NCI-H1417 (cell line): ENCODE measurements at places on chromosomes 12 and 14.
A peak's percentile ranks its signal among the peaks of the same experiment; 100 is the strongest.

DNA sequence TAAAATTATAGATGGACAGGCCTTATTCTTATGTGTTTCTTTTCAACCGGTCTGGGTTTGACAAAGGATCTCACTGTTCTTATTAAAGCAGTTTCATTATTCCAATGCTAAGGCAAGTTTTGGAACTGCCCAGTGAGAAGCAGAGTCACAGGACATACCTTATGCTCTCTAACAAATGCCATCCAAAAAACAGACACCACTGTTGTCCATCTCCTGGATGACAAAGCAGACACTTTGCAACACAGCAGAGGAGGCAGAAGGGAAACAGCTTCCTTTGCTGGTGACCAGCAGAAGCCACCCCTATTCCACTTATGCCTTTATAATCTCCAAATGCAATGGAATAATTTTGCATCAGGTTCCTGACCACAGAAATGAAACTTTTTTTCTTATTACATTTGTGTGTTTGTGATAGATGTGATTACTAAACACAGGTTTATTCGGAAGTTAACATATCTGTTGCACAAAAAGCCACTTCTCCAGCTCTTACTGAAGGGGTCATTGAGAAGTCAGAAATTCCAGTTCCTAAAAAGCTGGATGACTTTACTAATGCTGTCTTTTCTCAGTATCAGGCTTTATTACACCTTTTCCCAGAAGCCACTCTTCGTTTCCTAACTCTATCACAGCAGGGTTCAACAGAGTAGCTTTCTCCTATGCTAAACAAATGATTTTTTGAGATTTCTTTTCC, 115.6 kb downstream of the BTG1 start:
- no peak for DNase-seq

- no peak for DNase-seq
Observed at GRCh38 chr12:74985986-74986319, 223.7 kb downstream of the KCNC2 start.

- no peak for DNase-seq
Observed at GRCh38 chr14:54782751-54783659, 119.6 kb downstream of the GCH1 start.

DNA sequence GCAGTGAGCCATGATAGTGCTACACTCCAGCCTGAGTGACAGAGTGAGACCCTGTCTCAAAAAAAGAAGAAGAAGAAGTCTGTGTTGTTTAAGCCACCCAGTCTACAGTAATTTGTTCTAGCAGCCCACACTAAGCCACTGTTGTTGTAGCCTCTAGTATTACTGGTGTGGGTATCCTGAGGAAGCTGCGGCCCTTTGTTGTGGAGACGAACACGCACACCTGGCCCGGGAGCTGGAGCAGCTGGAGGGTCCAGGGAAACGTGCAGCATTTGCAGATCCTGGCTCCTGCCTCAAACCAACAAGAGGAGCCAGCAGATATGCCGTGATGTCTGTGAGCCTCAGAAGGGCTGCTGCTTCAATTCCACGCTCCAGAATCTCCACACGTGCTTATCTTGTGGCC, 65.3 kb downstream of the MAP1LC3B2 start:
- no peak for DNase-seq

- no peak for DNase-seq
Observed at GRCh38 chr12:101074940-101075680, 134.9 kb downstream of the SLC5A8 start.

GRCh38 chr12:123645878-123646277, 12.2 kb downstream of the GTF2H3 start:
- DNase-seq: no peak

- no peak for DNase-seq
Observed at GRCh38 chr14:60094306-60094897, 2.7 kb downstream of the PCNX4 start.

DNA sequence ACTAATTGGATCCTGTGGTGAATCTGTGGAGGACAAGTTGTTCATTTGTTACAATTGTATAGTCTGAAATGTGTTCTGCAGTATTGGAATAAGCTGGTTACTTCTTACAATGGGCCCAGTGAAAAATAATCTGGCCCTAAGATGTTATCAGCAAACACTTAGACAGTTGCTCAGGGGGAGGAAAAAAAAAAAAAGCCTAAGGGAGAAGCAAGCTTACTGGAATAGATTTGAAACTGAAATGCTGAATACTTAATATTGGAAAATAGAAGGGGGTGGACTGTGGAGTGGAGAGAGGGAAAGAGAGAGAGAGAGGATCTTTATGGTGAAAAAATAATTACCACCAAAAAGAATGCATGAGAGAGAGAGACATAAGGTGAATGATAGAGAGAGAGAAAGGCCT, 4.0 kb downstream of the FOXG1 start:
- DNase-seq: no peak

GRCh38 chr12:91040096-91040755, 17.6 kb downstream of the KERA start:
- DNase-seq: peak; percentile 48

DNA sequence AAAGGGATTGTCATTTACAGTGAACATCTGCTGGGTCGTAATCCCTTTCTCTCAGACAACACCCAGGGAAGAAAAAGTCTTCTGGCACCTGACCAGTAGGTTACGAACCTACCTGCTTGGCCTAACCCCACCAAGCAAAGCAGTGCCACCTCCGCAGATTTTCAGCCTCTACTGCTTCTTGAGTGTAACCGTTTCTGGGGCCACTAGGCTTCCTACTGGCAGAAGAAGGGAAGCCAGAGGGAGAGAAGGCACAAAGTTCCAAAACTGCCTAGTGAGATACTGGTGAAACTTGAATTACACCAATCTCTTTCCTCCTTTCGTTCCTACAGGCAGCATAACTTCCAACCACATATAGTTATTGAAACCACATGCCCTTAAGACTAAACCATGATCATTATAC, 383.6 kb downstream of the BCAT1 start:
- DNase-seq: no peak

- peak; percentile 51 for DNase-seq
Observed at GRCh38 chr12:11822081-11822834, 172.8 kb downstream of the ETV6 start.

DNA sequence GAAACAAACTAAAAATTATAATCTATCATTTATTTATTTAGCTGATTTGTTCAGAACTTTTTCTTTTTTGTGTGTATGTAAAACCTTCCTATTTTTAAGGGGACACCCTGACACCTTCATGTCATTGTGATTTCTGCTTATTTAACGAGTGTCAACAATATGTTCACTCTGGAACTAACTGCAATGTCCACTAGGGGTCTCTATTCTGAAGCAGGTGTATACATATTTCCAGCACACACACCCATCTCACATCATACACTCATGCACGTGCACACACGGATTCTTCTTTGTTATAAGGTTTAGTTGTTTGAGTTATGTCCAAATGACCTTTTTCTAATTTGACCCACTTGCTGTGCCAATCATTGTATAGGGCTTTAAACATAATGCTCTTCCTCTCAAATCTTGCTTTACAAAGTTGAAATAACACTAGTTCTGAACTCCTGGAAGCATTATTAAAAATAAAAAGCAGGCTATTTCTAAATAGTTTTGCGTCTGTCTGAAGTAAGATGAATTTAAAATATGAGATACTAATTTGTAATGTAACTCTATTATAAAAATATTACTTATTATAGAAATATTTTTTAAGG, 15.5 kb downstream of the E2F7 start:
- peak; percentile 75 for DNase-seq

GRCh38 chr12:117356048-117356447, 5.4 kb downstream of the NOS1 start:
- DNase-seq: no peak

DNA sequence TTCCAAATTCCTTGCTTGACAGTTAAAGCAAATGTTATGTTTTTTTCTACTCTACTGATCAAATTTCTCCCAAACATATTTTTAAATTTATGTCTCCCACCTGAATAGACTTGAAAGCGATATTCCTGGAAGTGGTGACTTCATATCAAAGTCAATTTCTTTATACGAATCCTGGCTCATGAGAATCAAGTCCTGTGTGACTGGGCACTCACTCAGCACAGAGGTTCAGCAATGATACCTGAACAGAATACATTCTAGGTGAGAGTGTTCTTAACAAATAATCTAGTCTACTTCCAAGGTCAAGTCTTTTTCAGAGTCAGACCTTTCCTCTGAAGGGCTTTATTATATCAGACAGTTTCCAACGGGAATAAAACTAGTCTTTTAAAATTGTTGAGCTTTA, 1070.6 kb downstream of the TRHDE start:
- DNase-seq: no peak

- peak; percentile 85 for DNase-seq
Observed at GRCh38 chr12:71636704-71637115, 26.9 kb downstream of the ZFC3H1 start.

DNA sequence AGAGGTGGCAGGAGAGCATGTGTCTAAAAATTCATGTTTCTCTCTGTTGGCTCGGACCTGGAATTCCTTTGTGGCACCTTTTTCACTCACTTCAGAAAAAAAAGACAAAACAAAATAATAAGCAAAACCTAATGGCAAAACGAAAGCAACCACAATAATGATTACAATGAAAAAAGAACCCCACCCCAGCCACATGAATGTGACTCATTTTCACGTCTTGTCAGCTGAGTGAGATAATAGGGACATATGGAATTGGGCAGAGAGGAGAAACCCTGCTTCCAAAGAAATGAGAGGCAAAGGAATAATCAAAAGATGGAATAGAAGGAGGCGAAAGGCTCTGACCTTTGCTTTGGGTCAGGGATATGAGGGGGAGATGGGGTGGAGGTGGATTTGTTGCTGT, 143.4 kb downstream of the SLC8A3 start:
- DNase-seq: no peak

DNA sequence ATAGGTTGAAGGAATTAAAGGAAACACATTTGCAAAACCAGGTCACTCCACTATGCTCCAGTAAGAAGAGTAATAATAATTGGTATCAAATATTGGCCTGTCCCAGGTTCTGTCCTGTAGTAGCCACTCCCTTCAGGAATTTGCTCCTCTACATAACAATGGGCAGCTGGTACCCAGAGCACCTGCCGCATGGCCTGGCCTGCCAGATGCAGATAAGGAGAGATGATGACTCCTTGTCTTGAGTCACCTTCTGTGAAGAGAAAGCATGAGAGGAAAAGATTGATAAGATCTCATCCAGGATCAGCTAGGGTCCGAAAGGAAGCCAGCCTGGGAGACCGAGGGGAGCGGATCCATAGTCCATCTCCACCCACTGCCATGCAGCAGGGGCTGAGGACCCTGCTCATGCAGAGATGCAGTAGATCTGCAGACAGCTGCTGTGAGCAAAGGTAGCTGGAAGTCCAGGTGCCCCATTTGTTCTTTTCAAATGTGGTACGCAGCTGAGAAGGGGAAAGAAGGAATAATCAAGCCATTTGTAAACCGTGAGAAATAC, 24.3 kb downstream of the VCPKMT start:
- no peak for DNase-seq

DNA sequence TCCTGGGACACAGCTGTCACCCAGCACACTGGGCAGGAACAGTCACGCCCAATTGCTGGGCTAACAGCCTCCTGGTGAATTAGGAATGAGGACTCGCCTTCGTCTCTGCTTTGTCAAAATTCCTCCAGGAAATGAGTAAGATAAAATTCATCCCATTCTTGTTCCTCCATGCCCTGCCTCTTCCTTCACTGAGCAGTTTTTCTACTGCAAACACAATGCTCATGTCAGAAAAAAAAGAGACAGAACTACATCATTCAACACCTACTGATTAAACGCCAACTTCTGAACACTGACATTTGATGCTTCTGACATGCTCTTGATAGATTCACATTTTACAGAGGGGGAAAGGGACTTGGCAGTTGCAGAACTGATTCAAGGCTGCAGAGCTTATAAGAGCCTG, 37.5 kb upstream of the DTX1 start:
- no peak for DNase-seq

DNA sequence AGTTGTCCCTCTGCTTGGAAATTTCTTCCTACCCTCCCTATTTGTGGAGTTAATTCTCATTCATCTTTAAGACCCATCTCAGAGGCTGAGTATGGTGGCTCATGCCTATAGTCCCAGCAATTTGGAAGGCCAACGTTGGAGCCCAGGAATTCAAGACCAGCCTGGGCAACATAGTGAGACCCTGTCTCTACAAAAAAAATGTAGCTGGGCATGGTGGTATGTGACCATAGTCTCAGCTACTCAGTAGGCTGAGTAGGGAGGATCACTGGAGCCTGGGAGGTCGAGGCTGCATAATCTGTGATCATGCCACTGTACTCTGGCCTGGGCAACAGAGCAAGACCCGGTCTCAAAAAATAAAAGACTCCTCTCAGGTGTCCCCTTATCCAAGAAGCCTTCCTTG, 125.1 kb downstream of the SUDS3 start:
- DNase-seq: no peak

- no peak for DNase-seq
Observed at GRCh38 chr12:6748761-6749160, 4.2 kb downstream of the MLF2 start.

DNA sequence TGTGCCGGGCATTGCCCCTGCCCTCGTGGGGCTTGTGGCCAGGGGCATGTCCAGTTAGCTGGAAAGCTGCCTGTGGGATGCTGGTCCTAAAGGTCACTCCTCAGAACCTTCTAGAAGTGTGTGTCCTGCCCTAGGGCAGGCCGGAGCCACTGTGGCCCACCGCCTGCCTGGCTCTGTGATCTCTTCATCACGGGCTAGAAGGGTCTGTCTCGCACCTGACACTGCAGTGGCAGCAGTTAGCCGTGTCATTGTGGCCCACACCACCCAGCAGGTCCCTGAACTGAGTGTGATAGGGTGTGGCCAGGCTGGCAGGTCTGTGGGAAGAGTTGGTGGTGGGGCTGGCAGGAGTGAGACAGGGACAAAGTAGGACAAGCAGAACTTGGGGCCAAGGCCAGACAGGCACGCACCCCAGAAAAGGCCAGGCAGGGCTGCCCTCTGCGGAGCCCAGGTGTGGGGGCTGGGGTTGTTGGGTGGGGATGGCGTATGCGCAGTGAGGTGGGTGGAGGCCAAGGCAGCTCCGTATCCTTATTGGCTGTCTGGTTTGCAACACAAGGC, 41.2 kb downstream of the ADGRD1 start:
- no peak for DNase-seq

DNA sequence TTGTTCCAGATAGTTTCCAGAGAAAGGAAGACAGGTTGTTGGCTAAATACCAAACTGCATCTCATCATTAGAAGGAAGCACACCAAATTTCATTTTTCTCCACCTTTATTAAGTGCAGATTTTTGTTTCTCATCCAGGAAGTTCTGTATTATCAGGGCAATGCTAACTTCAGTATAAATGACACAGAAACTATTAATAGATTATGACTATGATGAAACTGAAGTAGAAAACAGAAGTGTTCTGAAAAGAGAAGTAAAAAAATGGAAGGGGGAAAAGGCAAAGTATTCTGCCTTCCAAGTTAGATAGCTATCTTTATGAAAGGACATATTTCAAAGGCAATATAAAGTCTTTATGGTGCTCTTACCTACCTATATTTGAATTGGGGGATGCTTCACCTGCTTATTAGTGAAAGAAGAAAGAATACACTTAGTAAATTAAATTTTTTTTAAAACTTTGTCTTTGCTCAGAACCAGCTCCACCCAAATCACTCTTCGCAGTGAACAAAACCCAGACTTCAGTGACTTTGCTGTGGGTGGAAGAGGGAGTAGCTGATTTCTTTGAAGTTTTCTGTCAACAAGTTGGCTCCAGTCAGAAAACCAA, 223.9 kb downstream of the PTPRO start:
- DNase-seq: no peak
